ENCODE measurements at places on chromosomes 16 and 17.

DNA sequence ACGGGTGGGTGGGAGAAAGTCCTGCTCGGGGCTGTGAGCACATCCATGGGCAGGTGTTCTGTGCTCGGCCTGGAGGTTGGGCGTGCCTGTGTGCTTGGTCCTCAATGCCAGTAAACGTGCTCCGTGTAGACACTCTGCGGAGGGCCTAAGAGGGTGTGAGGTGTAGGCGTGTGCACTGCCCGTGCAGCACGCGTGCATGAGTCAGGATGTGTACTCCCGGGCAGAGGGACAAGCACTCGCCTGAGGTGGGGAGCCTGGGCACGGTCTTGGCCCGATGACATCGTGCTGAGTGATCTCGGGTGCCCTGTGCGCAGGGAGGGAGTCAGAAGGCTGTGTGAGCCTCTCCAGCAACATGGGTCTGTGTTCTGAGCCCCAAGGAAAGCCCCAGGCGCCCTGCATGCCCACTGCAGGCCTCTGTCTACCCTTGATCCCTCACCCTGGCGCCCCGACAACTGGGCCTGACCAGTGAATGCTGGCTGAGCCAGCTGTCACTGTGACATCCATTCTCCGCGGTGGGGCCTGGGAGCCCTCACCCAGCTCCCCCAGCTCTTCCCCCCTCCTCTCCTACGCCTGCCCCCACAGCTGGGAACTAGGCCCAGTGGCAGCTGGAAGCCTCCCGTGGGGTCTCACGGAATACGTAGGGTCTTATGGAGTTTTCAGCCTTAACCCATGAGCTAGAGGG, 23.5 kb upstream of the NXPH3 start:
- no peak for DNase-seq

GRCh38 chr16:69393898-69394849, 8.4 kb upstream of the TERF2 start:
- DNase-seq, result no peak

GRCh38 chr16:89423681-89424260, 66.6 kb downstream of the ANKRD11 start:
- DNase-seq, result no peak

GRCh38 chr17:58330997-58331814, 2.6 kb upstream of the TSPOAP1 start:
- DNase-seq, result peak; percentile 81

DNA sequence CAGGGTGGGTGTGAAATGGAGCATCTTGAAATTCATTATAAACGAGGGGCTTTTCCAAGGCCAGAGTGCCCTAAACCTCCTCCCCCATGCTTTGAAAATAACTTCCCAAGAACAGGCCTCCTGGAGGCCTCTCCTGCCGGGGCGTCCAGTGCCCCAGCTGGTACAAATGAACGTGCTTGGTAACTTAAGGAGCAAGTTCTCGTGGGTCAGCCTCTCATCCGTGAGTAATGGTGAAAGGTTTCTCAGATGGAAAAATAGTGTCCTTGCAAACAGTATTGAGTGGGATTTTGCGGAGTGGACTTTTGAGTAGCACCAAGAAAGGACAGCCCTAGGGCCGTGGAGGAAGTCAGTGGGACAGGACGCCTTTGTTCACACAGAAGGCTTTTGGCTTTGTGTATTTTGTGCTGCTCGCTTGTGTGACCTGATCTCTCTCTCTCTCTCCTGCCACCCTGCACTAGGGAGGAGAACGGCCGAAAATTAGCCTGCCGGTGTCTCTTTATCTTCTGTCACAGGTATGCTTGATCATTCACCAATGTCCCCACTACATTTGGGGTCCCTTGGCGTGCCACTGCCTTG, 34.6 kb downstream of the CLEC16A start:
- DNase-seq, result no peak

GRCh38 chr16:85313526-85314301, 201.4 kb upstream of the CIBAR2 start:
- no peak for DNase-seq

DNA sequence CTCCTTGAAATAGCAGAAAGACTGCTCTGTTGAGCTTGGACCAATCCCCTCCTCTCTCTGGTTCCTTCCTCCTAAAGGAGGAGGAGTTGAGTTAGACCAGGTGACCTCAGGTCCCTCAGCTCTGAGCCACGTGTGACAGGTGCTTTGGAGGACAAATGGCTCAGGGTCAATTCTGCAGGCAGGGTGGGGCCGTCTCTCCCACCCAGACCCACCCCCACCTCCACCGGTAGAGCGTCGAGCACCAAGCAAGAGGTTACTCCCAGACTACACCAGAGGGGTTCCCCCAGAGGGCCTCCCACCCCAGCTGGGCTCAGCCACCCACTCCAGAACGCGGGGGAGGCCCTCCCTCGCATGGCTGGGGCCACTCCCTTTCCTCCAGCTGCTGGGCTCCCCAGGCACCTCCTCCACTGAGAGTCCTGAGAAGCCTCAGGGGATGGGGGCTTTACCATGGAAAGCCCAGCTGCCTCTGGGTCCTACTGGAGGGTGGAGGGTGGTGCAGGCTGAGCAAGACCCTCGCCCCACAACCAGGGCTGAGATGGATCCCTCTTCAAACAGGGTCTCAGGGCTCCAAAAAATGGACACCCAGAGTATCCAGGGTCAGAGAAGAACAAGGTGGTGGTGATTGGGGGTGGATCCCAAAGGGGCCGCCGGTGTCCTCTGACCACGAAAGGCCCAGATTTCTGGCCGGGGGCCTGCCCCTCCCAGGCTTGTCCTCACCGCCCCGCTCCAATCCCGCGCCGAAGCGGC, 7.6 kb downstream of the MYO1C start:
- DNase-seq, result no peak

DNA sequence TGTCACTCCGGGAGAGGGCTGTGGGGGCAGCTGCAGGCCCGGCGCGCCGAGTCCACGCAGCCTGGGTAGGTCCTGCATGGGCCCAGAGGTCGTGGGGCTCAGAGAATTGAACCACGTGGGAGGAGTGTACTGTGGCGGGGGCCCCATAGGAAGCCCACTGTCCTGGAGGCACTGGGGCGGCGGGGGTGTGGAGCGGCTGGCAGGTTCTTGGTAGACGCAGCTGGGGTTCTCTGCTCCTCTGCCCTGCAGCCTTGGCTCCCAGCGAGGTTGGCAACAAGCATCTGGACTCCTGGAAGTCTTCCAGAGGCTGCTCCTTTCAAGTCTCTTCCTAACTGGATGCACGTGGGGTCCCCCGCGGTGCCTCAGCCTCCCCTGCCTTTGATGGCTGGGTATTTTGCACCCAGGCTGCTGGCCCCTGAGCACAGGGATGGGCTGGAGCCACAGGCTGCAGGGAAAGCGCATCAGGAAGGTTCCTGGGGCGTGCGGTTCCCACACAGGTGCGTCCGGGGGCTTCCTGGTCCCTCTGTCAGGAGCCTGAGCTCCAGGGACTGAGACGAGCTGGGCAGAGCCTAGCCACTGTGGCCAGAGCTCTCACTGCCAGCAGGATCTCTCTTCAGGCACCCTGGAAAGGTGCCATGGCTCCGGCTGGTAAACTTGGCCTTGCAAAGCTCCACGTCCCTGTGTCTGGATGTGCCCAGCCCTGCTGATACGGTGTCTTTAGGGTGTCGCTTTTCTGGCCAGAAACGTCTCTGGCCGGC, 9.3 kb downstream of the KCTD5 start:
- DNase-seq, result no peak

DNA sequence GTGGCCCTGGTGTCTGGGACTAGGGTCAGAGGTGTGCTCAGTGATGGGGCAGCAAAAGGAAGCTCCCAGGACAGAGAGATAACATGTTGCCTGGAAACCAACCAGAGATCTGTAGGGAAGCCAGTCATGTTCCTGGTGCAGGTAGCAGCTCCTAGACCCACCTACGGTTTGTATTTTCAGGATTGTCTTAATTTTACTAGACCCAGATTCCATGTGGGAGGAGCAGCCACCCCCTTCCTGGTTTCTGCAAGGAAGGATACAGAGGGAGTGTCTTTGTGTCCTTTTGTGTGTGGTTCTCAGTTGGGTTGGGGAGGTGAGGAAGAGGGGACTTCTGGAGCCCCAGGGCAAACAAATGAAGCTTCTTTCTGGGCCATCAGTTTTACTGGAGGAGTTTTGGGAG, 53.9 kb downstream of the MGAT5B start:
- DNase-seq, result no peak

GRCh38 chr17:14268264-14268663, 31.6 kb upstream of the CDRT15 start:
- no peak for DNase-seq

GRCh38 chr16:83470416-83470815, 337.4 kb upstream of the HSBP1 start:
- DNase-seq, result no peak

- peak; percentile 91 for DNase-seq
Measured at GRCh38 chr17:39753514-39754160, 15.9 kb downstream of the GRB7 start.

GRCh38 chr16:64950262-64950661, 171.6 kb downstream of the CDH11 start:
- no peak for DNase-seq

- no peak for DNase-seq
Measured at GRCh38 chr17:75380750-75381149, 24.7 kb downstream of the GRB2 start.

DNA sequence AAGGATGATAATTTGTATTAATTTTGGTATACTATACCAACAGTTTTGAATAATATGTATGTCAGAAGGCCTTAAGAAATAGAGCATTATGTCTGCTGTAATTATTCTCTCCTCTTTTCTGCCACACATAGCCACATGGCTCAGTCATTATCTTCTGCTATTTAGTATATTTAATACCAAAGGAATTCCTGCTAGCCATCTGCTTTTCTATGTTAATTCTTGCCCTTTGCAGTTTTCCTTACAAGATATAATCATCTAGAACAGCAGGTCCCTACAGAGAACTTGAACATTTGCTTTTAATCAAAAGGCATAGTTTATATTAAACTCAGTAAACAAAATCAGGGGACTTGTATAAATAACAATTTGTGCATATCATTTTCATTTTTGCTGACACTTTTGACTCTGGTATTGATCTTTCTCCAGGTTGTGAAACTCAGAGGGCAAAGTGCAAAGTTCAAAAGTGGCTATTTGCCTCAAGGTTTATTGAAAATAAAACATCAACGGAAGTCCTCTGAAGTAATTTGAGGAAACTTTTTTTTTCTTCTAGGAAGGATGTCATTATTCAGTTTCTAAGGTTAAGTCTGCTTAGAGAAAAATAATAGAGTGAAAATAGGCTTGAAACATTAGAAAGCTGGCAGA, 702.0 kb downstream of the KCNJ2 start:
- no peak for DNase-seq

GRCh38 chr17:77475016-77475976, 334.5 kb downstream of the SEC14L1 start:
- peak; percentile 83 for DNase-seq

- no peak for DNase-seq
Measured at GRCh38 chr16:2230376-2230775, 5.9 kb upstream of the DNASE1L2 start.

DNA sequence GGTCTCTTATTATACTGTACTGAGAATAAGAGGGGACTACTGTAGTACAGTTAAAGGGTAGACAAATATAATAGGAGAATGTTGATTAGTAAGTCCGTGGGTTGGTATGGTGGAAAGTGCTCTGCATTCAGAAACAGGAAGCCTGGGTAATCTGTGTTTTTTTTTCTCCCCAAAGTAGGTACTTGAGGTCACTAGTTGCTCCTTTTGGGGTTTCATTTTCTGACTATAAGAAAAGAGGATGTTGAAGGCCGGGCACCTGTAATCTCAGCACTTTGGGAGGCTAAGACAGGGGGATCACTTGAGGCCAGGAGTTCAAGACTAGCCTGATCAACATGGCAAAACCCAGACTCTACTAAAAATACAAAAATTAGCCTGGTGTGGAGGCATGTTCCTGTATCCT, 42.0 kb upstream of the MMD start:
- DNase-seq, result no peak

- no peak for DNase-seq
Measured at GRCh38 chr17:77210331-77210730, 69.6 kb downstream of the SEC14L1 start.

DNA sequence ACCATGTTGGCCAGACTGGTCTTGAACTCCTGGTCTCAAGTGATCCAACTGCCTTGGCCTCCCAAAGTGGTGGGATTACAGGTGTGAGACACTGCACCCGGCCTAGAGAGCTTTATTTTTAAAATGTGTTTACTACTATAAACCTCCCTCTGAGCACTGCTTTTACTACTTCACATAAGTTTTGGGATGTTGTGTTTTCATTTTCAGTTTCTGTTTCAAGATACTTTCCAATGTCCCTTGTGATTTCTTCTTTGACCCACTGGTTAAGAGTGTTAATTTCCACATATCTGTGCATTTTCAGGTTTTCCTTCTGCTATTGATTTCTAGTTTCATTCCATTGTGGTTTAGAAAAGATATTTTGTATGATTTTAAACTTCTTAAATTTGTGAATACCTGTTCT, 74.4 kb downstream of the NETO2 start:
- no peak for DNase-seq

DNA sequence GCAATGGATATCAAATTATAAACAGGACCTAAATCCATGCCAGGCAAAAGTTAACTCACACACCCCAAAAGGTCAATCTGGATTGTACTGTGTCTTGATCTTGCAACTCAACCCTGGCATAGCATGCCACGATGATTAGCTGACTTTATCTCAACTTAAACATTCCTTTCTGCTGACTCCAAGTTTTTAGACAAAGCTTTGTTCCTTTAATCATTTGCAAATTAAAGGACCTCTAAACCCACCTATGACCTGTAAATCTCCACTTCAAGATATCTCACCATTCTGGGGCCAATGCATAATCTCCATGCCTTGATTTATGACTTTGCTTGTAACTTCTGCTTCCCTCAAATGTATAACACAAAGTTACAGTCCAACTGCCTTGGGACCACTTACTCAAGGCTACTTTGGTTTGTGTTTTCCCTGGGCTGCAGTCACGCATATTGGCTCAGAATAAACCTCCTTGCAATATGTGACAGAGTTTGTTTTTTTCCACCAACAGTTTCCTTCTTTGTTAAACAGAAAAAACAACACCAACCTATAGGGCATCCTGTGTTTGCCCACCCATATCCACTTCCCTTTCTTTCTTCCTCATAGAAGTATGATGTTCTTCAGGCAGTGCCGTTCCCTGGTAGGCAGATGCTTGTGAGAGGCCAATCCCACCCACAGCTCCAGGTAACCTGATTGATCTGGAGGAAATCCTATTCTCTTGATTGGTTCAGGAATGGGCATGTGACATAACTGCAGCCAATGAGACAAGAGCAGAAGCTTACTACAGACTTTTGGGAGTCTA, 390.6 kb upstream of the ERCC4 start:
- DNase-seq, result no peak

- DNase-seq, result no peak
Measured at GRCh38 chr16:1789643-1790045, 3.9 kb downstream of the IGFALS start.

DNA sequence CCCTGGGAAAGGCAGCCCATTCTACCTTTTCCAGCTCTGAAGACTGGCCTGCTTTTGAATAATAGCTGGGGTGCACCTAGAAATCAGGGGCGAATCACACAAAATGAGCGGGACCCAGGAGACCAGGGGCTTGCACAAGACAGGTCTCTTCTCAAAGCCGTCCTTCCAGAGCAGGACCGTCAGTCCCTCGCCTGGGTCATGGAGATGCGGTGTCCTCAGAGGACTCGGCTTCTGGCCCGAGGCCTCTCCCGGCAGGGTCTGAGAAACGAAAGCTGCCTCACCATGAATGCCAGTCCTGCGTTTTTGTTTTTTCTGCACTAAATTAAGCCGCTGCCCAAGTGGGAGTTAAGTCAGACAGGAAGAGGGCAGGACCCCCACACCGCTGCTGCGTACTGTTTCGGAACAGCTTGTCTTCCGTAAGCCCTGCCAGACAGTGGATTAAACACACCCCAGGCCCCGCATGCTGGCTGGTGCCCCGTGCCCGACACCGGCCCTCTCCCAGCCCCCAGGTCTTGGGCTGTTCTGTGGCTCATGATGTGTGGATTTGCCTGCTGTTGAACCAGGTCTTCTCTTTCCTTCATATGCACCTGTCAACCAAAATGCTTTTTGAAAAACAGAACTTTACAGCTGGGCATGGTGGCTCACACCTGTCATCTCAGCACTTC, 142.1 kb upstream of the RPH3AL start:
- DNase-seq, result peak; percentile 15

All from CD8-positive, alpha-beta T cell (primary cell).